Activated CD4-positive, alpha-beta T cell treated with anti-CD3 and anti-CD28 coated beads for 4 hours (primary cell): ENCODE measurements at places on chromosomes 3 and 15.

GRCh38 chr3:12427551-12427950, 56.7 kb upstream of the TSEN2 start:
- no peak for DNase-seq

DNA sequence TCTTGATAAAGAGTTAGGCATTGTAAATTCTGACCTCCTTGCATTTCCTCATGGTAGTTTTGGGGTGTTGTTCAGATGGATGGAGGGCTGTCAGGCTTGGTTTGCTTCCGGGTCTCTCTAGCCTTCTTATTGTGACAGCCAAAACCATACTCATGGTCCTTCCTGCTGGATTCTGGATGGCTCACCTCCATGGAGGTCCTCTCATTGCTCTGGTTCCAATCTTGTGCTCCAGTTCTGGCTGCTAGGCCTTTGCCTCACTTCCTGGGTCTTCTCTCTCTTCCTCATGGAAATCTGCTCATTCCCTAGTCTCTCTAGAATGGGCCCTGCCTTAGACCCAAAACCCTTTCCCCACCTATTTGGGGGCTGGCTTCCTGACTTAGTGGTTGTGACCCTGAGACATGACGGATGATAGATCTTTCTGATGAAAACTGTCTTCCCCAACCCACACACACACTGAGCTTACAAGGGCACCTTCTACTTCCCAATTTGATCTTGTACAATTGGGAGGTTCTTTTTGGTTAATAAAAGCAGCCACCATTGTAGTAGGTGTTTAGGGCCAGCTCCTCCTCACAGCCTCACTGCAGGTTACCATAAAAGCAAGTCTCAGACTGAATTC, 66.2 kb upstream of the XCR1 start:
- DNase-seq, result no peak

DNA sequence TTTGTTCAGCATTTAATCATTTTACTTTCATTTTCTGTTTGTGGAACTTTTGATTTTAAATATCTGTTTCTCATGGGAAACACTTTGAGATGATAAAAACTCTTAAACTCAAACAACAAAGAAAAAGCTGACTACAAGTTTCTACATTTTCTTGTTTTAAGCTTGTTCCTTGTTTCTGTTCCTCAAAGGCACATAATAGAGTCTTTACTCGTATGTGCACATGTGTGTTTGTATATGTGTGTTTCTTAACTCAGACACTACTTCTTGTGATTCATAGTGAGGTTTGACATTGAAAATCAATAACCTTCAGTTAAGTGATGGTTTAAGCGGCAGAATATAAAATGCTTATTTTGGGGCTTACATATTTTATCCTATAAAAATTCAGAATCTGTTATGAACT, 786.7 kb upstream of the EPHA6 start:
- DNase-seq, result no peak

DNA sequence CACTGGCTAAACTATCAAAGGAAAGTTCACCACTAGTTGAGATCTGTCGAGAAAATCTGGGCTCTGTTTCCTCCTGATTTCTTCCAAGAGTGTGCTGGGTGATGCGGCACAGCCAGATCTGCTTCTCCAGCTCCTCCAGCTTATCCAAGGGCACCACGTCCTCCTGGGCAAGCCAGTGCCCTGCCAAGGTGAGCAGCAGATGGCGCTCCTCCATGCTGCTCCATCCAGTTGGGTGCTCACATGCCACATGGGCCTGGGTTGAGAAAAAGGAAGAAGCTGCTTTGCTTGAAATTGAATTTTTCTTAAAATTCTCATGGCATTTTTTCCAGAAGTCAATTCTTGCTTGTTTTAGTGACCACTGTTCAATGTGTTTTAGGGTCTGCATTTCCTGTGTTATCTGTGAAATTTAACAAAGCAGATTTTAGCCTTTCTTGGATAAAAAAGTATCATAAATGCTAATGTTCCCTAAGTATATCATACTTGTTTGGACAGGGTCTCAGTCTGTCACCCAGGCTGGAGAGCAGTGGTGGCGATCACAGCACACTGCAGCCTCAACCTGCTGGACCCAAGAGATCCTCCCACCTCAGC, 47.3 kb downstream of the EIF3J start:
- peak; percentile 55 for DNase-seq

GRCh38 chr3:195263925-195264600, 6.9 kb downstream of the XXYLT1 start:
- DNase-seq, result no peak

DNA sequence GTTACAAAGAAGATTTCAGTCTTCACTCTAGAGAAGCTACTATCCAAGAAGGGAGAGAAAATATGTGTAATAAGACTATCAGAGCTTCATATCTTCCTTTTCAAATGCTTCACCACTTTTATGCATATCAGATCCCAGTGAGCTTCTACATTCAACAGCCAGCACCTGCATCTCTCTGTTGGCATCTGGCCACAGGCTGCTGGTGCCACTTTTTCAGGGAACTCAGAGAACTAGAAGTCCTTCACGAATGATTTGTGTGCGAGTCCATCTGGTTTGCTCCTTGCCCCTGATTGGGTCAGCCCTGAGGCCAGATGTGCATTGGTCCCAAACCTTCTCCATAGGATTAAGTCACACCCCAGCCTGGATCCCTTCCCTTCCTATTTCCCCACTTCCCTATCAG, 22.1 kb downstream of the SNTN start:
- DNase-seq, result no peak

- DNase-seq, result no peak
Observed at GRCh38 chr3:94146455-94146854, 83.6 kb downstream of the NSUN3 start.

DNA sequence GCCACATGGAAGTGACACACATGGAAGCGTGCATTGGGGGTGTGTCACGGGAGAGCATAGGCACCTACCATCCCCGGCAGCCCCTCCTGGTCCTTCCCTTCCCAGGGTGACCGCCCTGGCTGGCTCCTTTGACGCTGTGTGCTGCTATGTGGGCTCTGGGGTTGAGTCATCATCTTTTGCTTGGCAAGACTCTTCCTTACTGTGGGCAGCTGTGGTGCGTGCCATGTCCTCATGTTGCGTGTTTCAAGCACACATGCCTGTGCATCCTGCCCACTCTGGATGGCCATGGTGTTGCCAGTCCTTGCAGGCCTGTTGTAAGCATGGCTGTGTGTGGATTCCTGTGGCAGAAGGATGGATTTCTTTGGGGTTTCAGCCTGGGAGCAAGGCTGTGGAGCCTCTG, 14.0 kb downstream of the PLXNA1 start:
- no peak for DNase-seq
